CD14-positive monocyte (primary cell): ENCODE measurements at places on chromosomes 3 and 15.

DNA sequence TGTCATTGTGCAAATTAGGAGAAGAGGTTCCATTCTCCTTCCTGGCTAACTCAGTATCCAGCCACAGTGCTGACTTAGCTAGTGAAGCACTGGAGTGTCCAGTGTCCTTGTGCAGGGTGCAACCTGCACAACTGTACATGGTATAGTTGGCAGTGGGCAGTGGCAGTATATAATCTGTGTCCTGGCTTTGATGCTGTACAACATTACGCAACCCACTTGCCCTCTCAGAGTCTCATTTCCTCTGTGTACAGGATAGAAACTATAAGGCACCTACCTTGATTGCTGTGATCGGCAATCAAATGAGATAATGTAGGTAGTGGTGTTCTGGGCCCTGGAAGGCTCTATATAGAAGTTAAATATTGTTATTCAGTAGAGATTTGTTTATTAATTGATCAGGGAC, 333.6 kb downstream of the CLSTN2 start:
- no peak for DNase-seq

DNA sequence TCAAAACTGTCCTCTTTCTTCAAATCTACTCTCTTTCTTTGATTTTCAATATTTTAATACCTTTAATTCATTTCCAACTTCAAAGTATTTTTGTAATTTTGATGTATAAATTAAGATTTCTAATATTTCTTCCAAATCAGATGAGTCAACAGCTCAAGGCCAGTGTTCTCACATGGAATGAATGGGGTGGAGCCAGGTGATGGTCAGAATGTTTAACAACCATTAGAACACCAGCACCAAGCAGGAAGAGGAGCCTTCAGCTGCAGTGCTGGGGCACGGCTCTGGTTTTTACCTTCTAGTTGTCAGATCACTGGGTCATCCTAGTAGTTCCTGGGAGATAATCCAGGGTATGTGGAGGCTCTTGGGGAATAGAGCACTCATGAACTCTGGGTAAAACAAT, 494.5 kb upstream of the PDZRN3 start:
- DNase-seq = no peak

DNA sequence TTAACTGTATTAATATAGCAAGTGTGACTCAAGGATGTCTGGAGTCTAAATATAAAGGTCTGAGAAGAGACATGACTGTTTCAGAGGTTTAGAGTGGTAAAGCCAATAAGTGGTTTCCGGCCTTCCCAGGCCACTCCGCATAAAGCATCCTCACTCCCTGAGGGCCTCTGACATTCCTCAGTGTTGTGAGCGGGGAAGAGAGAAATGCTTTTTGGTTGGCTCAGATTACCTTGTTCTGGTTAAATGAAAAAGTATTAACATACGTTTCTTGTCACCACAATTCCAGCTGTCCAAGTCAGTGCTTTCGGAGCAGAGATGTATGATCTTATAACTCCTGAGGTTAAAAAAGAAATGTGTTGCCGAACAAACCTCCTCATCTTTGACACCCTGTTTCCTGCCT, 103.8 kb downstream of the RBMS3 start:
- DNase-seq = no peak

- DNase-seq = no peak
Measured at GRCh38 chr15:71348597-71348996, 233.3 kb downstream of the THSD4 start.

- DNase-seq = no peak
Measured at GRCh38 chr3:72494626-72495025, 353.6 kb downstream of the SHQ1 start.
